CD4-positive, alpha-beta T cell (primary cell): ENCODE measurements at places on chromosomes 12 and 14. TPM values are rescaled to one million over a fixed set of nuclear protein-coding genes. Genes with fewer than 3 reads are reported as not detected.

The NKX2-1 gene
- not detected for total RNA-seq

The GPHN gene
- 10.0 TPM for total RNA-seq

The AMDHD1 gene
- total RNA-seq, result 0.91 TPM

The BAZ1A gene
- 52.3 TPM for total RNA-seq

The MORN3 gene
- 9.8 TPM for total RNA-seq

The TFCP2 gene
- 9.4 TPM for total RNA-seq

The FOXM1 gene
- total RNA-seq, result 0.59 TPM

The TM9SF1 gene
- 13.0 TPM for total RNA-seq

The TBPL2 gene
- not detected for total RNA-seq

The ITGB7 gene
- 180 TPM for total RNA-seq

The CLEC7A gene
- total RNA-seq, result 2.5 TPM

The NFATC4 gene
- not detected for total RNA-seq

The IFNG-AS1 gene
- total RNA-seq, result 1.1 TPM

The UNC79 gene
- not detected for total RNA-seq

The FAM186B gene
- total RNA-seq, result 0.64 TPM

The SNW1 gene
- 136 TPM for total RNA-seq

The TAMALIN gene
- total RNA-seq, result 495 TPM

The BICDL1 gene
- total RNA-seq, result 146 TPM

The SLC25A21 gene
- not detected for total RNA-seq

The RD3L gene
- not detected for total RNA-seq

The FOXG1 gene
- total RNA-seq, result not detected

The LRRIQ1 gene
- not detected for total RNA-seq

The RDH5 gene
- 8.8 TPM for total RNA-seq

The IFI27 gene
- 2.2 TPM for total RNA-seq
